Adrenal gland (tissue), 19 donors: ENCODE measurements at places on chromosomes 7 and 10. TPM values are rescaled to one million over a fixed set of nuclear protein-coding genes. Genes with fewer than 3 reads are reported as not detected.

- DNase-seq = no peak
Observed at GRCh38 chr7:84043661-84044191, 150.9 kb downstream of the SEMA3A start.

DNA sequence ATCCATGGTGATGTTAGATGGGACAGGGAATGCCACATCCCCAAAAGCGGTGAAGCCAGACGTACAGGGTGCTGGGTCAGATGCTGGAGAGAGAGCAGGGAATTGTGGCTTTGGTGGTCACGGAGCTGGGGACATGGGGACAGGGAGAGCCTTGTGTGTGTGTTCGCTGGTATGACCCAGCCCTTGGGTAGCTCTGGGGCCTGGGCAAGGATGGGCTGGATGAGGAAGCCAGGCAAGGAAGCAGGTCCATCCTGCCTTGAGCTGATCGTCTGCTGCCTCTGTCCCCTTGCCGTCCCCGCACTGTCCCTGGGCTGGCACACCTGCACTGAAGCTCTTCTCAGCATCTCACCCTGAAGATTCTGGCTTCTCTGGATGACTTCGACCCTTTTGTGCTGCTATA is 15.4 kb upstream of the CLDN4 start:
- DNase-seq = no peak

- no peak for DNase-seq
Observed at GRCh38 chr7:110129159-110129558, 961.8 kb upstream of the LRRN3 start.

DNA sequence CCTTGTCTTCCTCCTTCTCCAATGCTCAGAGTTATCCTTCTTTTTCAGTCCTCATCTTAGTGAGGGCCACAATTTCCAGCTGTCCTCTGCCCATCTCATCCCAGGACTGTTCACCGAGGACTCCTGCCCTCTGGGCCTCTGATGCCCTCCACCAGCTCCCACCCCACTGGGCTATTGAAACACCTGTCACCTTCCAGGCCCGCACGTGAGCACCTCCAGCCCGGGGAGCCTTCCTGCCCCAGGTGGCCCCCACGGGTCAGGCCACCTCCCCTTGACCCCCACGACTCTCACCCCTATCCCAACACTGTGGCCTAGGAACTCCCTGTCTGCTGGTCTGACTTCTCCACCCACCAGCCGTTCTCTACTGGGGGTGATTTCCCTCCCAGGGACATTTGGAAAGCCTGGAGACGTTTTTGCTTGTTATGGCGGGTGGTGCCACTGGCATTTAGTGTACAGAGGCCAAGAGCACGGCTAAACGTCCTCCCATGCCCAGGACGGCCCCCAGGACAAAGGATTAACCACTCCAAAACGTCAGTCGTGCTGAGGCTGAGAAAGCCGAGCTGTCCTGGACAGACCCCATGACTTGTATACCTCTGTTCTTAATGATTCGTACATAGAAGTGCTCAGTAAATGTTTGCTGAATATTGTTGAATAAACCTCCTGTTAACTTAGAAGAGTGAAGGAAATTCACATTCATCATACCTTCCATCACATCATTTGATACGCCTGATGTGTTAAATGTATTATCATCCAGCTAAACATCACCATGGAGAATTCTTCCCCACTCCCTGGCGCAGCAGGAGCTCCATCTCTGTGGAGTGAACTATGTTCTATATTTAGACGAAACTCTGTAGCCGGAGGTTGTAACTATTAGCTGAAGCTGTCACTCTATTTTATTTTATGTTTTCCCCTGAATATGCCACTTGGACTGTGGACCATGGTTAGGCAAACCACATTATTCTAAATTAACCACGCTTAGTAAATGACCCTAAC is 270.1 kb upstream of the SHH start:
- no peak for DNase-seq

DNA sequence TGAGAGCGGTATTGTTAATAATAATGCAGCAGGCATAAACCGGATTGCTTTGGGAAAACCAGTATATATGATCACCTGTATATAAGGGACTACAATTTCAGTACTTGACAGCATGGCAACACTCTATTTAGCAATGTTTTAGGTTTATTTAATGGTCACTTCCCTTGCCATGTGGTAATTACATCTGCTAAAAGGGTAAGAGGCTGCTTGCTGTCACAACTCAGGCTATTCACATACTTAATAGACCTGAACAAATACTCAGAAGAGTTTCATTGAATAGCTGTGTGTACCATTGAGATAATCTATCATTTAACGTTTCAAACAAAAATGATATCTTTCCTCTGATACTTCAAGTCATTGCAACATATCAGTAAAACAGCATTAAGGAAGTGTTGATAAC is 90.1 kb downstream of the PCDH15 start:
- no peak for DNase-seq

GRCh38 chr7:104929921-104930320 is 84.1 kb upstream of the KMT2E start:
- DNase-seq = no peak

FKBP6 gene
- total RNA-seq = not detected

- no peak for DNase-seq
Observed at GRCh38 chr7:19984231-19984632, 210.8 kb upstream of the TMEM196 start.

DNA sequence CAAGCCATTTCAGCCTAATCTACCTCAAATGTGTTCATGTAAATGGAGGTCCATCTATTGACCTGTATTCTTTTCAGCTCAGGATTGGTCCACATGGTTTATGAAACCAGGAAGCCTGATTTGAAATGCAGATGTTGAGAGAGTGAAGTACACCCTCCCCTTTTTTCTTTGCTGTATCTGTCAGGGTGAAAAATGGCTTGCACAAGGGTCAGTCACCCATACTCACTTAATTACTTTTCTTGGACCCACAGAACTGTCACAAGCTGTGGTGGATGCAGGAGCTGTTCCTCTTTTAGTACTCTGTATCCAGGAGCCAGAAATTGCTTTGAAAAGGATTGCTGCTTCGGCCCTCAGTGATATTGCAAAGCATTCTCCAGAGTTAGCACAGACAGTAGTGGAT is 41.2 kb downstream of the SPAG6 start:
- DNase-seq = no peak

DNA sequence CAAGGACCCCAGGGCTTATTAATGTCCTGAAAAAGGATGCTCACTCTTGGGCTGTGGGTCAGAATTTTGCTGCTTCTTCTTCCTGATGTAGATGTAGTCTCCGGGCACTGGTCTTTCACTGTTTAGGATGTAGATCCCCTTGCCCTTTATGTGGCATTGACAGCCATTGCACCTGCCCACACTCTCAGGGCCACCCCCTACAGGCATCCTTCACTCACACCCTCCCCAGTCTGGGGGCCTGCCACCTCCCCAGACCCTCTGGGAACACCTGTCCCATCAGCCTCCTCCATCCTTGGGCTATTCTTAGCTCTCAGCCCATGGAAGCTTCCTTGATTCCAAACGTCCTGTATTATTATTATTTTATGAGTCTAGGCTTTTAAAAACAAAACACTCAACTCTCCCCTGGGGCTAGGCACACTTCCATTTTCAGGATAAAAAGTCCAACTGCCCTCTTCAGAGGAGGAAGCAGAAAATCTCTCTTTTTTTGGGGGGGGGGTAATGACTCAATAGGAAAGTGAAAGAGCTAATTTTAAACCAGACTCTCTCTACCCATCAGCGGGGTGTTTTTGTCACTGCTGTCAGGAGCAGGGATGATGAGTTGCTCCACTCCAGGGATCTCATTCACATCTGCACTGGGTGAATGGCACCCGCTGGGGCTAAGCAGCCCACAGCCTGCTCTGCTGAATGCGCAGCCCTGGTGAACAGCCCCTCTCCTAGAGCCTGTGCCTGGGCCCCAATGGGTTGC is 11.5 kb upstream of the KLRG2 start:
- no peak for DNase-seq

SFXN2 gene
- total RNA-seq = 6.7 TPM

ADARB2 gene
- total RNA-seq = 1.2 TPM

DNA sequence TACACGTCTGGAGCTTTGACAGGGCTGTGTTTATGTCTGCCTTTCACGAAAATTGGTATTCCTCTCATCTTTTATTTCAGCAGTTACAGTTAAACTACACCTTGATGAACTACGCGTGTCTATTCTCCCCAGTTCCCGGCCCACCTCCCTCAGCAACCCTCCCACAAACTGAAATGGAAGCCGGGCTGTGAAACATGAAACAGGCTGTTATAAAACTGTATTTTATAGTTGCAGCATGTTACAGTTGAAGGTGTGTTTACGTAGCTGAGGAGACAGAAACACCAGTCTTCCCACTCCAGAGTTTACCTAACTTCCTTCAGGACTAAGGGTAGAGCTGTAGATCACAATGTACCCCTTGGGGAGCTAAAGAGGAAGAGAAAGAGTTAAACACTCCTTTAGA is 228.3 kb upstream of the ZNF32 start:
- no peak for DNase-seq

DNA sequence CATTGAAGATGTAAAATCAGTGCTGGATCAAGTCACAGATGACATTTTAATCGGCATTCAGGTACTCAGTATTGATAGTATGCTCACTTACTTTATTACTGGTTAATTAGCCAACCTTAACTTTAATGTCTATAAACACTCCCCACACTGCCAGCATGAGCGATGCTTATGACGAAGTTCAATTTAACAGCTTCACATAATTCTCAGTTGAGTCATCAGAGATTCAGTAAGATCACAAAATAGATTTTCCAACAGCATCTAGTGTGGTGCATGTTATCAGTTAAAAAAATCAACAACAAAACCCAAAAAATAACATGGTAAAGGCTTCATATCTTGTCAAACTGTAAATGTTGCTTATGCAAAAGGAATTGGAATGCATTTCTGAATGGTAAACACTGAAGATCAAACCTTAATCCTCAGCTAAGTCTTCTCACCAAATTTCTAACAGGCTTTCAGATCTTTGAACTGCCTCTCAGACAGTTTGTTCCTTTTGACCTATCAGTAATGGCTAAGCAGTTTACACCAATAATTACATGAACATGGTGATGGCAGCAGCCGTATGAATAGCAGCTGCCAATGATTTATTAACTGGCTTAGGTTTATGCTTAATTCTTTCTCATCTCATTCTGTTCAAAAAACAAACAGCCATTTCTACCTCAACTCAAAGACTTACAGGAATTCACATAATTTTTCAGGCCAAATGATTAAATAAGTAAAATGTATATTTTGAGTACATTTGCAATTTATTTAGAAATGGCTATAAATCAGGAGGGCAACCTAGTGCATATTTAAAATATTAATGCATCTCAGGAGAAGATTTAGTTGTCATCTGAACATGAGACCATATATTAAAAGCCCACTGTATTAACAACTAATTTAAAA is 98.5 kb downstream of the CABCOCO1 start:
- no peak for DNase-seq

FFAR4 gene
- 0.60 TPM for total RNA-seq

DNA sequence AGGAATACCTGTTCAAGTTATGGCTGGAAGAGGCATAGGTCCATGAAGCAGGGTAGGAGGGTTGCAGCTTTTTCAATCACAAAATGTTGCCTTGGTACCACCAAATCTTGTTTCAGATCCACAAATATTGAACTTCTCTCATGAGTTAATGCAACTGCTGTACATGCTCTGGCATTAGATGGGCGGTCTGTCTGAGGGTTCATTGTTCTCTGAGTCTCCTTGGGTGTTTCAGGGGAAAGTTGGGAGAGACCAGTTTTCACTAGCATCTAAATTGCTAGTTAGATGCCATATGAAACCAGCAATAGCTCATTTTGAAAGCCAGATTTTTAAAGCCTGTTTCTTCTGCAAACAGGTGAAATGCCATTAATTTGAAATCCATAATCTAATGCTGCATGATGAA is 27.8 kb upstream of the ELMO1 start:
- DNase-seq = no peak

- no peak for DNase-seq
Observed at GRCh38 chr7:28705350-28705749, 252.8 kb downstream of the TRIL start.

DNA sequence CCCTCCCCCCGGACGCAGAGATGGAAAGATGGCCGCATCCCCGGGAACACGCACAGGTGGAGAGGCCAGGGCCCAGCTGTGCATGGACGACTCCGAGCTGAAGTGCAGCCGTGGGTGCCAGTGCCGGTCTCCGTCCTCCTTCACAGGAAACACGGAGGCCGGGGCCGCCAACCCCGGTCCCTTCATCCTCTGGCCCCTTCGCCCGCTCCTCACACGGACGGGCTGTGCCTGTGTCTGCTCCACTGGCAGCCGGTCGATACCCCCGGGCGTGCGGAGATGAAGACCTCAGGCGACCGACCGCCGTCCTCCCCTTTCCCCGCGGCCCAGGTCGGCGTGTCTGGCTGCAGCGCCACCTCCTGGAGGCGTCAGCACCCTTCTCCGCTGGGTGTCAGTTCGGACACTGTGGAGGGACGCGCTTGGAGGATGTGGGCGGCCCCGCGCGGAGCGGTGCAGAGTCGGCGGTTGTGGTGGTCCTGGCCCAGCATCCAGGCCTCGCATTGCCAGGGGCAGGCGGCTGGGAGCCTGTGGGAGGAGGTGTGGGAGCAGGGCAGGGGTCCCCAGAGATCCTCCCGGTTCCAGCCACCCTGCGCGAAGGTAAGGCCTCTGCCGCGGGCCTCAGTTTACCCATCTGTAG is 9.9 kb downstream of the ZNF511 start:
- DNase-seq = peak; percentile 55

- DNase-seq = no peak
Observed at GRCh38 chr7:51847461-51848134, 531.0 kb upstream of the COBL start.

GNGT1 gene
- not detected for total RNA-seq

DNA sequence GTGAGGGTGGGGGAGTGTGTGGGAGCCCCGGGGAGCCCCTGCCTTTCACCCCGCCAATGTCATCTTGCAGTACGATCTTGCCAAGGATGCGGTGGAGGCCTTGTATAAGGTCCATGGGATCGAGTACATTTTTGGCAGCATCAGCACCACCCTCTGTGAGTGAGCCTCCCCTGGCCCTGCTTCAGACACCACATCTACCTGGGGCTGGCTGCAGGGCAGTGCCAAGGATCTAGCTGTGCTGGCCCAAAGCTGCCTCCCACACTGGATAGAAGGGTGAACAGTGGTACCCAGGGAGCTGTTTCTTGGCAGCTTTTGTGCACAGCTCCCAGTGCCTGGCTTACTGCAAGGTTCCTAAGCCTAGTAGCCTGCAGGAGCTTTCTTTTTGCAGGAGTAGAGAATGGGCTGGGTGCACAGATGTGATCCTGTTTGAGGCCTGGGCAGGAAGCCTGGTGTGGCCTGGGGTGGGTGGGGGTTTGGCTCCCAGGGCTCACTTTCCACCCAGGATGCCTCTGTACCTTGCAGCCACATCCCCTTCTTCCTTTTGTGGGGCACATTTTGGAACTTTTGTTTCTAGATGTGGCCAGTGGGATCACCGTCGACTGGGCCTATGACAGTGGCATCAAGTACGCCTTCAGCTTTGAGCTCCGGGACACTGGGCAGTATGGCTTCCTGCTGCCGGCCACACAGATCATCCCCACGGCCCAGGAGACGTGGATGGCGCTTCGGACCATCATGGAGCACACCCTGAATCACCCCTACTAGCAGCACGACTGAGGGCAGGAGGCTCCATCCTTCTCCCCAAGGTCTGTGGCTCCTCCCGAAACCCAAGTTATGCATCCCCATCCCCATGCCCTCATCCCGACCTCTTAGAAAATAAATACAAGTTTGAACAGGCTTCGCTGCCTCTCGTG is 12.2 kb upstream of the CPA1 start:
- DNase-seq = no peak

- DNase-seq = no peak
Observed at GRCh38 chr7:31371621-31372020, 31.1 kb upstream of the NEUROD6 start.
